Neural progenitor cell (in vitro differentiated cells): ENCODE measurements at places on chromosomes 6 and 20.

- peak; percentile 44 for DNase-seq
Measured at GRCh38 chr6:126773112-126773805, 345.2 kb upstream of the RSPO3 start.

GRCh38 chr20:48698507-48699267 is 129.1 kb downstream of the PREX1 start:
- DNase-seq = peak; percentile 33

- no peak for DNase-seq
Measured at GRCh38 chr6:168941036-168941435, 312.6 kb downstream of the THBS2 start.

DNA sequence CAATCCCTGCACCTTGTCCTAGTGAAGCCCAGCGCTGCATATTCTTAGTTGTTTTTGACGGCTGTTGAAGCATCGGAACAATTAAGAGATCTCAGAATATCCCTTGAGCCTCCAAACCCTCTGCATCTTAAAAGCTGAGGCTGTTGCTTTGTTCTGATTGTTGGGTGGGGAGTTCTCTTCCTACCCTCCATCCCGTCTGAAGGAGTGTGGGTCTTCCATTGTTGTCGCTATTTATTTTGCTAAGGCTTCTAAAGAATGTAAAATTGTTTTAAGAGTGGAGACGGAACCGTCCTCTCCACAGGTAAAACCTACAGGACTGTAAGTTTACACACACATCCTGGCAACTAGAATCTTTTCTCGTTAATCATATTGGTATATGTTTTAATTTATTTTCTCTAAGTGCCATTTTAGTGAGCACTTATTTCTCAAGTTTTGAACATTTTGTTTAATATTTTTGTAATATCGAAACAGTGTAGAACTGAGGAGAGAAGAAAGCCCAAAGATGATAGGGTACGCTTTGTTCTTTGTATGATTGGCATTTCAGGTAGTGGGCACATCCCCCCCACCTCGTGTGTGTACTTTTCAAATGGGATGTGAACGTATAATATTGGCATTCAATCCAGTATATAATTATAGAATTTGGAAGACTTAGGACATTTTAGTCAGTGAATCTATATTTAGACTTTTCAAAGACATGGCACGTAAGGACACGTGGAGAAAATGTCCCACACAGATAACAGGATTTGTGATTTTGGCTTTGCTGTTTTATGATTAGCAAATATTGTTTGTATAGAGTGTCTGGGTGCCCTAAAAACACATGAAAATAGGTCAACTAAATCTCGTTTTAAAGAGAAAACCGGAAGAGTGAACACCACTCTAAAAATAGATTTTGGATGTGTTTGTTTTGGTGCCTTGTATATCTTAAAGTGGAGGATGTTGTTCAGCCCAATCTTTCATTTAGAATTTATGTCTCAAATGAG is 1.3 kb downstream of the RNF146 start:
- peak; percentile 29 for DNase-seq

DNA sequence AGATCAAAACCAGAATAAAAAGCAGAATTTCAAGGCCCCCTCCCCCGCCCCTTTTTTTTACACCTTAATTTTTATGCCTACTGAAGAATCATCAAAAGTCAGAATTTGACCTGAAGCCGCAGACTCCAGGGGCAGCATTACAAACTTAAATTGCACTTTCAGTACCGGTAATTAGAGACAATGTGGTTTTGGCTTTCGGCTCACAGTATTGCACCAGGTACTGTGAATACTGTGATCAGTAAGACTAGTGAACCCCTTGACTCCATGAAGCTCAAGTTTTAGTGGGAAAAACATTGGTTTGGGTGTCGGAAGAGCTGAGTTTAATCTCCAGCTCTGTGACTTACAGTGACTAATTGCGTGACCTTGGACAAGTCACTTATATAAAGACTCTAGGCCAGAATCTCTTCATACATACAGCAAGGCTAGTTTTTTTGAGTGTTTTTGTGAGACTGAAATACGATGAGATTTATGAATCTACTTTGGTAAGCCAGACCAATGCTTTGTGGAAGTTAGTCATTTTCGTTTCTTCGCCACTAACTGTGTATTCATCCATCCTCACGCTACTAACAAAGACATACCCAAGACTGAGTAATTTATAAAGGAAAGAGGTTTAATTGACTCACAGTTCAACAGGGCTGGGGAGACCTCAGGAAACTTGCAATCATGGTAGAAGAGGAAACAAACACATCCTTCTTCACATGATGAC is 114.7 kb downstream of the SASH1 start:
- no peak for DNase-seq

- no peak for DNase-seq
Measured at GRCh38 chr6:403659-404655, 12.4 kb downstream of the IRF4 start.

- no peak for DNase-seq
Measured at GRCh38 chr6:46985943-46986342, 56.2 kb downstream of the ADGRF1 start.

- peak; percentile 60 for DNase-seq
Measured at GRCh38 chr6:5132731-5133130, 47.6 kb downstream of the PPP1R3G start.

DNA sequence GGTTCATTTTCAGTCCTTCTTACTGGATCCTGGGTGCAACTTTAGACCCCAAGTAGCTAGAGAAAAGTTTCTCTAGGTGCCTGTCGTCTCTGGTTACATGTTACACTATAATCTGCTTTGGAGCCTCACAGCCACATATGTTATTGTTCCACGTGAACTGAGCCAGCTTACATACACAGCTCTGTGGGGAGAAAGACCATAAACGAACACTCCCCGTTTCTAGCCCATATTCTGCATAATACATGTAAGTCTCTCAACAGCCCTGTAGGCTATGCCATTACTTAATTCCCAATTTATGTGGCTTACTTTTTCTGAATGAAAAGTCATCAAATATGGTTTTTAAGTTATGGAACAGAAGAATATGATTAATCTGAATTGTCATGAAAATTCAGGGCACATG is 233.8 kb downstream of the BCKDHB start:
- no peak for DNase-seq

DNA sequence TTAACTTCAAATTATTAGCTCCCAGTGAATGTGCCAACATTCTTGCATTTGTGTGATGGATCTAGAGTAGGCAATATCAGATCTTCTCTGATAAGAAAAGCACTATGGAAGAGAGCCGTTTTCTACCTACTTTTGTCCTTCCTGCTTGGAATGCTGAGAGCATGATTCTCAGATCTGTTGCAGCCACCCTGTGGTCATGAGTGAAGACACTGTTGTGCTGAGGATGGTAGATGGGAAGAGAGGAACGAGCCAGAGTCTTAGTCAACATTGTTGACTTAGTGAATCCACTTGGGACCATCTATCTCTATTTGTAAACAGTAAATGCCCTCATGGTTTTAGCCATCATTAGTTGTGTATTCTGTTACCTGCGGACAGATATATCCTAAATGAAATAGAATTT is 202.6 kb downstream of the CD109 start:
- DNase-seq = peak; percentile 24

GRCh38 chr20:57384486-57384885 is 6.7 kb upstream of the RBM38 start:
- no peak for DNase-seq

GRCh38 chr20:16955971-16956370 is 207.8 kb downstream of the OTOR start:
- DNase-seq = no peak

DNA sequence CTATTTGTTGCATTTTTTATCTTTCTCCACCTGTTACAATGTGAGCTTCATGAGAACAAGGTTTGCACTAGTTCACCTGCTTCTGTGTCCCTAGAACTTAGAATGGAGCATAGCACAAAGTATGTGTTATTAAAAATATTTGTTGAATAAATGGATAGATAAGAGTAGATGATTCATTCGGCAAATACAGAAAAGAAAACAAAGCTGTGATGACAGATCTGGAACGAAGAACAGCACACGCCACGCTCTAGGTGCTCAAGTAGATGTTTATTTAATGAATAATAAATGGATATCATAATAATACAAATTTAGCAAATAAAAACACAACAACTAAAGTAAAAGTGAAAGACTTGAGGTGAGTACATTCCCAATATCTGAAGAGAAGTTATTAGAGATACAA is 273.1 kb downstream of the HAO1 start:
- DNase-seq = no peak
